Activated CD4-positive, alpha-beta memory T cell treated with anti-CD3 and anti-CD28 coated beads for 36 hours (primary cell): ENCODE measurements at places on chromosomes 1 and 21. TPM values are rescaled to one million over a fixed set of nuclear protein-coding genes. Genes with fewer than 3 reads are reported as not detected.

Gene SPATA21
- total RNA-seq, result not detected

DNA sequence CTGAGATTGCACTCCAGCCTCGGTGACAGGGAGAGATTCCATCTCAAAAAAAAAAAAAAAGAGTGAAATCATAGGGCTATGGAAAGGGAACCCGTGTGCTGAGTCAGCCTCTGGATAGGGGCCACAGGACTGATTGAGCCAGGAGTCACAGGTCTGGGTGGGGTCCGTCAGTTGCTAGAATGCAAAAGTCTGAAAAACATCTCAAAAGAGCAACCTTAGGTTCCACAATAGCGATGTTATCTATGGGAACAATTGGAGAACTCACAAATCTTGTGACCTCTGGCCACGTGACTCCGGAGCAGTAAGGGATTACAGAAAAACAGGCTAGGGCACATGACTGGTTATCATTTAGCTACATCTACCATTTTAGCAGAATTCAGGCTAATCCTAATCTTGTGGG, 32.8 kb upstream of the GREM2 start:
- no peak overlapping the region for H3K27ac ChIP-seq
- no peak for DNase-seq
- H3K36me3 ChIP-seq, result no peaks in the 10 kb centered on the region
- H3K27me3 ChIP-seq, result no peaks in the 10 kb centered on the region

GRCh38 chr21:32611471-32611997, 643 bp downstream of the CFAP298 start:
- H3K27ac ChIP-seq, result peak overlapping the region; percentile 79
- H3K27me3 ChIP-seq, result no peaks in the 10 kb centered on the region
- H3K4me3 ChIP-seq, result peak overlapping the region; percentile 86
- peaks cover 11% of the 10 kb centered on the region for H3K36me3 ChIP-seq
- peaks cover 10% of the 10 kb centered on the region for H3K4me1 ChIP-seq
- DNase-seq, result peak; percentile 60

- H3K27ac ChIP-seq, result no peak overlapping the region
- no peaks in the 10 kb centered on the region for H3K36me3 ChIP-seq
- H3K4me1 ChIP-seq, result no peaks in the 10 kb centered on the region
- no peak for DNase-seq
Observed at GRCh38 chr1:176656257-176656995, 193.5 kb downstream of the PAPPA2 start.

DNA sequence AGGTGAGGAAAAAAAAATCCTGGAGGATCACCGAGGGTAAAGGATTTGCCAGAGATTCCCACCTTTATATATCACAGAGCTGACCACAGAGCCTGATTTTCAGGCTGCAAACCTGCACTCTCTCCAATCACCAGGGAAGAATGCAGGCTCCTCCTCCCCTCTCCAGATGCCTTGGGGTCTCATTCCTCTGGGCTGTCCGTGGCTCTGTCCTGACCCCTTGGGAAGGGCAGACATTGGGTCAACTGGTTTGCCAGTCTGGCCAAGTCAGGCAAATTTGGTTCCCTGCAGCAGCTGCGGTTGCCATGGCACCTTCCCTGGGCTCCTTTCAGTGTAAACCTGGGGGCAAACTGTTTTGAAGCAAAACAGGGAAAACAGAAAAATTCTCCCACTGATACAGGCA, 11.6 kb upstream of the OPRD1 start:
- H3K27ac ChIP-seq, result no peak overlapping the region
- DNase-seq, result no peak
- no peak overlapping the region for H3K4me3 ChIP-seq
- H3K4me1 ChIP-seq, result no peaks in the 10 kb centered on the region
- no peaks in the 10 kb centered on the region for H3K36me3 ChIP-seq
- H3K27me3 ChIP-seq, result peaks cover 4% of the 10 kb centered on the region

- H3K4me1 ChIP-seq, result peaks cover 77% of the 10 kb centered on the region
- H3K27ac ChIP-seq, result no peak overlapping the region
- H3K27me3 ChIP-seq, result no peaks in the 10 kb centered on the region
- no peak overlapping the region for H3K4me3 ChIP-seq
- no peak for DNase-seq
Observed at GRCh38 chr1:198185146-198185545, 28.3 kb downstream of the NEK7 start.

GRCh38 chr1:227300682-227301081, 17.6 kb downstream of the CDC42BPA start:
- H3K27ac ChIP-seq, result no peak overlapping the region
- no peaks in the 10 kb centered on the region for H3K36me3 ChIP-seq
- no peak overlapping the region for H3K4me3 ChIP-seq

DNA sequence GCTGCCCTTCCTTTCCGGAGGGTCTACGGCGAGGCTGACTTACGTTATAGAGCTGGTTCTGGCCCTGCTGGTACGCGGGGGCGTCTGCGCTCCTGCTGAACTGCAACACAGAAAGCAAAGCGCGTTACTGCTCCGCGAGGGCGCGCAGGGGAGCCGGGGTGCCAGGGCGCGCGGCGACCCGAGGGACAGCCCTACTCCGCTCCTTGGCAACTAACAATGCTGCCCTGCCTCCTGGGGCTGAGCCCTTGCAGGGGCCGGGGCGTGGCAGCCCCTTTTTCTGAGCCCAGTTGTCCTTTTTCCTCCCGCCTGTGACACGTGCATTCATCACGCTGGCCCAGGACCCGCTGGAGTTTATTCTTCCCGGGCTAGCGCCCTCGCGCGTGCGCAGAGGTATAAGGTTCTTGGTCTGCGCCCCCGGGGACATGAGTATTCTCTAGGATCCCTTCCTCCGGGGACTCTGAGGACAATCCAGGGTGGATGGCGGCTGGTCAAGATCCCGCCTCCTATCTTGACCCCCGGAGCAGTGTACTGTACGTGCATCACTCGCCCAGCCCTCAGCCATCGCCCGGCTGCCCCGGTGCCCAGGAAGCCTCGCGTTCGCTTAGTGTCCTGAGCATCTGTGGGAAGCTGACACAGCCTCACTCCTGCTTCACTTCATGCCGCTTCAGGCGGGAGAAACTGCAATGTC, 78.9 kb downstream of the CD247 start:
- peaks cover 35% of the 10 kb centered on the region for H3K36me3 ChIP-seq
- H3K4me1 ChIP-seq, result peaks cover 71% of the 10 kb centered on the region
- DNase-seq, result no peak
- no peaks in the 10 kb centered on the region for H3K27me3 ChIP-seq
- H3K27ac ChIP-seq, result no peak overlapping the region

Gene NRAS
- 51.7 TPM for total RNA-seq

DNA sequence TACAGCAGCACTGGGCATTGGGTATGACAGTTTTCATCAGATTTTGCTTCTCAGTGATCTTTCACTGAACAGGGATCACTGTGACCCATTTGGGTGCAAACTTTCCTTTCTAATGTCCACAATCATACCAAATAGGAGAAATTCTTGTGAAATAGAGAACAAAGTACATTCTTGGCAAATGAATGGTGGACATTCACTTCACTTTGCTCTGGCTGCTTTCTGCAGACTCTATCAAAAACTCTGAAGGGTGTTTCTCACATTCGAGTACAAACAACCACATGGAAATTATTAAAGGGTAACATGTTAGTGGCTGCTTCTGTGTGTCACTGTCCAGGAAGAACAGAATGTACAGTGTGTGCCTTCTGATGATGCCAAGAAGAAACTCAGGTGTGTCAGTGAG, 61.9 kb upstream of the ADAM30 start:
- no peak for DNase-seq
- peaks cover 14% of the 10 kb centered on the region for H3K4me1 ChIP-seq
- H3K27ac ChIP-seq, result no peak overlapping the region
- no peaks in the 10 kb centered on the region for H3K27me3 ChIP-seq
- H3K4me3 ChIP-seq, result no peak overlapping the region

- H3K4me1 ChIP-seq, result peaks cover 3% of the 10 kb centered on the region
- H3K27ac ChIP-seq, result no peak overlapping the region
- DNase-seq, result no peak
- H3K27me3 ChIP-seq, result no peaks in the 10 kb centered on the region
- no peaks in the 10 kb centered on the region for H3K36me3 ChIP-seq
- no peak overlapping the region for H3K4me3 ChIP-seq
Observed at GRCh38 chr1:61432616-61433388, 292.1 kb downstream of the TM2D1 start.

DNA sequence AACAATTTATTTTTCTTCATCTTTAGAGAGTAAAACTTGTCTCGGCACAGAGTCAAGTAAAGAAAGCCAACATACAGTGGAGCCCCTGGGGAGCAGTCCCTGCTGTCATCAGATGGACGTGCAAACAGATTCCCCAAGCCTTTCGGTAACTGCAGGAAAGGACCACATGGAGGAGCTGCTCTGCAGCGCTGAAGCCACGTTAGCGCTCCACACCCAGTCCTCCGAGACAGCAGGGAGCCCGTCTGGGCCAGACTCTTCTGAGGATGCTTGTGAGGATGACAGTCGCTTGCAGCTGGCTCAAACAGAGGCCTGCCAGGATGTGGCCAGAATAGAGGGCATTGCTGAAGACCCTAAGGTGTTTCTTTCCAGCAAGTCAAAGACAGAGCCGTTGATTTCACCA, 77.1 kb upstream of the SCCPDH start:
- H3K27me3 ChIP-seq, result no peaks in the 10 kb centered on the region
- no peak overlapping the region for H3K4me3 ChIP-seq
- no peak for DNase-seq

GRCh38 chr1:53693339-53693738, 45.6 kb downstream of the GLIS1 start:
- peaks cover 6% of the 10 kb centered on the region for H3K27me3 ChIP-seq
- no peaks in the 10 kb centered on the region for H3K36me3 ChIP-seq
- no peak for DNase-seq
- no peak overlapping the region for H3K27ac ChIP-seq
- no peak overlapping the region for H3K4me3 ChIP-seq

Gene CR1L
- total RNA-seq, result not detected

DNA sequence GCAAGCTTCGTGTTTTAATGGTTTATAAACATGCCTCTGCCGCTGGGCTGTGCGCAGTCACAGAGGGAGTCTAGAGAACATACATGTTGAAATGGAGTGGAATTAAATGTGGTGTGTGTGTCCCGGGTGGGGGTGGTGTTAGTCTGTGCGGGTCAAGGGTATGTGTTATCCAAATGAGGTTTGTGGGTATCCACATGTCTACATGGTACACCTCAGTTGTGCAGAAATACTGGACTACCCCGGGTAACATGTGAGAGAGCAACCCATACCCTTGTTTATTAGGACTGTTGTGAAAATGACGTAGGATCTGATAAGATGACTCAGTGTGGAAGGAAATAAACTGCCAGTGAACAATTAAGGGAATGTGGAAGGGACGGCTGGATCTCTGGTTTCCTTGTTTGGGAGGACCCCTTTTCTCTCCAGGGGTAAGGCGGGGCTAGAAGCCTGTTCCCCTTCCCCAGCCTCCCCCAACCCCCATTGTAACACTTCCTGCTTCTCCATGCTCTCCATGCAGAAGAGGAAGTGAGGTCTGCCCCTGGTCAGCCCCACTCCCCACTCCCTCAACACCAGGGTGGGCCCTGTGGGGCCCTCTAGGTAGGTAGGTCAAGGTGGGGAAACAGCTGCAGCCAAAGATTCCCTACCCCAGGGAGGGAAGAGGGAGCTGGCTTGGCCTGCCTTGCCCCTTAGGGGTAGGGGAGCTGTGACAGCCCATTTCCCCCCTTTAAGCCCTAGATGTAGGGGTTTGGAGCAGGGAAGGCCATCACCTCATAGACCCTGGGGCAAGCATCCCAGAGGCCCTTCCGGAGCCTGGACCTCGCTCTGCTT, 690 bp downstream of the EPS8L3 start:
- no peak overlapping the region for H3K4me3 ChIP-seq
- no peaks in the 10 kb centered on the region for H3K36me3 ChIP-seq
- H3K27me3 ChIP-seq, result no peaks in the 10 kb centered on the region

DNA sequence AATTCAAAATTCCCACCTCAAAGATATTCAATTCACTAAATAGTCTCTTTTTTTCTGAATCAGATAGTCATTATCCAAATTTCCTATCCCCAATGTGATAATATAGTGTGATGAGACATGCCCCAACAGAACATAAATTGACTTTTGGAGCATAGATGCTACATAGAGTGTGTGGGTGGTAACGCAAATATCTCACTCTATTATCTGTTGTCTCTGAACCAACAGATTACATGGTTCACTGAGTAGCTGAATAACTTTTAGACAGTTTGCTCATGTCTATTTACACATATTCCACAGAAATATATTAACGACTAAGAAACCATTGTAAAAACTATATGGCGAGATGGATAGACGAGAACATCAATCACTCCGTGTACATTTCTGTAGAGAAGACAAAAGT, 209.9 kb downstream of the BARHL2 start:
- peaks cover 5% of the 10 kb centered on the region for H3K27me3 ChIP-seq
- DNase-seq, result no peak
- no peak overlapping the region for H3K27ac ChIP-seq
- H3K36me3 ChIP-seq, result no peaks in the 10 kb centered on the region
- H3K4me3 ChIP-seq, result no peak overlapping the region

- no peak overlapping the region for H3K27ac ChIP-seq
- H3K4me3 ChIP-seq, result no peak overlapping the region
- no peaks in the 10 kb centered on the region for H3K4me1 ChIP-seq
- no peak for DNase-seq
- no peaks in the 10 kb centered on the region for H3K36me3 ChIP-seq
Observed at GRCh38 chr1:228982637-228983036, 247.4 kb downstream of the RHOU start.

Gene ST6GALNAC5
- total RNA-seq, result not detected
